ENCODE measurements at places on chromosomes 12 and 14. TPM values are rescaled to one million over a fixed set of nuclear protein-coding genes. Genes with fewer than 3 reads are reported as not detected.

AMDHD1 gene
- total RNA-seq: 0.54 TPM

OLR1 gene
- total RNA-seq: 2.4 TPM

KRT75 gene
- total RNA-seq: not detected

DNA sequence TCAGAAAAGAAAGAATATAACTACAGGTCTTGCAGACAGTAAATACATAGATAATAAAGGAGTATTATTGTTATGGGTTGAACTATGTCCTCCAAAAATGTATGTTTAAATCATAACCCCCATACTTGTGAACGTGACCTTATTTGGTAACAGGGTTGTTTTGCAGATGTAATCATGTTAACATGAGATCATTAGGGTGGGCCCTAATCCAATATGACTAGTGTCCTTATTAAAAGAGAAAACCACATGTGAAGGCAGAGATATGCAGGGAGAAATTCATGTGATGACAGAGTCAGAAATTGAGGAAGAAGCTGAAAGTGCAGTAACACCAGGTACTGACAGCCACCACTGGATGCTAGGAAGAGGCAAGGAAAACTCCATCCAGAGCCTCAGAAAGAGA lies 29.0 kb downstream of the MAGOHB start:
- DNase-seq: no peak

- no peak for DNase-seq
These were observed 1.7 kb upstream of the SLC38A2 start for GRCh38 chr12:46374310-46374709.

DNA sequence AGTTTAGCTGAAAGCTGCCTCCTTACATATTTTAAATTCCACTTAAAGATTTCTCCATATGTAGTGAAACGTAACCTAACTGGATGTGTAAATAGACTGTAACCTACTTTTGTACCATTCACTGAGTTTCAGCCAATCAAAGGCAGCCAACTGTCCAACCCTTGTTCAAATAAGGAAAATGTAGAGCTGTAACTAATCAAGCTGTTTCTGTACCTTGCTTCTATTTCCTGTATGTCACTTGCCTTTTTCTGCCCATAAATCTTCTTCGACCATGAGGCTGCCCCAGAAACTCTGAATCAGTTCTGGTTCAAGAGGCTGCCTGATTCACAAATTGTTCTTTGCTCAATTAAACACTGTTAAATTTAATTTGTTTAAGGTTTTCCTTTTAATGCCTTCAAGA lies 6.3 kb downstream of the SLC7A8 start:
- DNase-seq: no peak

KRT74 gene
- not detected for total RNA-seq

GRCh38 chr14:104442631-104443390 lies 136.8 kb upstream of the C14orf180 start:
- DNase-seq: no peak

DNA sequence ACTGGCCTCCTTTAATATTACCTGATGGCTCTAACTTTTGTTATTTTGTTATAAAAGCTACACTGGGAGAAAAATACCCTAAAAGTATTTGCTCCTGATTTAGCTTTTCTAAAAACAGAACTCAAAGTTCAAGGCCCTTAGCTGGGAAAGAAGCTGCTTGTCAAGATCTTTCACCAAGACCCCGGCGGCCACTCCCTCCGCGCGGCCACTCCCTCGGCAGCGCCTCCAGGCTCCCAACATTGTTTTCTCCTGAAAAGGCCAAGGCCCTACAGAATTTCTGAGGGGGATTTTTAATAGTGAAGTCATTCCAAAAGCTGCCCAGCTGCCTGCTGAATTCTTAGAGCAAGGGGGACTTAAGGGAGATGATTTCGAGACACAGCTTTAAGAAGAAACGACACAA lies 96.4 kb downstream of the NTN4 start:
- DNase-seq: no peak

Data from thyroid gland (tissue), 4 donors.